ENCODE measurements at places on chromosomes 7 and 10.

DNA sequence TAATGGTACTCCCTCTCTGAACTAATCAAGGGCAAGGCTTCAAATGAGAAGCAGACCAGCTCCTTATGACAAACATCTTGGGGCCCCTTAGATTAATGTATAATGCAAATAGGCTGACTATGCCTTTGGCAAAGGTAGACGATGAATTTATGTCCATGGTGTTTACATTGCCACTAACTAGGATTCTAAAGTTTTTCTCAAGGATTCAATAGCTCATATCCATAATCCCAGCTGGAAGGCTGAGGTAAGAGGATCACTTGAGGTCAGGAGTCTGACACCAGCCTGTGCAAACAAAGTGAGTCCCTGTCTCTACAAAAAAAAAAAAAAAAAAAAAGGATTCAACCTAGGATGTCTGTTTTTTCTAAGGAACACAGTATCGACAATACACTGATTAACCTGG is 96.5 kb downstream of the ORC5 start:
- no peak for DNase-seq

- DNase-seq: no peak
Observed at GRCh38 chr7:100127866-100128636, 1.3 kb downstream of the MBLAC1 start.

GRCh38 chr10:22598478-22598877 is 115.9 kb downstream of the PIP4K2A start:
- DNase-seq: no peak

GRCh38 chr10:8026349-8027259 is 27.9 kb upstream of the GATA3 start:
- DNase-seq: no peak

GRCh38 chr7:148142660-148143248 is 447.8 kb upstream of the C7orf33 start:
- no peak for DNase-seq

GRCh38 chr7:610531-611280 is 91.1 kb upstream of the PDGFA start:
- DNase-seq: no peak

GRCh38 chr10:90642650-90643049 is 215.2 kb downstream of the HTR7 start:
- DNase-seq: no peak

DNA sequence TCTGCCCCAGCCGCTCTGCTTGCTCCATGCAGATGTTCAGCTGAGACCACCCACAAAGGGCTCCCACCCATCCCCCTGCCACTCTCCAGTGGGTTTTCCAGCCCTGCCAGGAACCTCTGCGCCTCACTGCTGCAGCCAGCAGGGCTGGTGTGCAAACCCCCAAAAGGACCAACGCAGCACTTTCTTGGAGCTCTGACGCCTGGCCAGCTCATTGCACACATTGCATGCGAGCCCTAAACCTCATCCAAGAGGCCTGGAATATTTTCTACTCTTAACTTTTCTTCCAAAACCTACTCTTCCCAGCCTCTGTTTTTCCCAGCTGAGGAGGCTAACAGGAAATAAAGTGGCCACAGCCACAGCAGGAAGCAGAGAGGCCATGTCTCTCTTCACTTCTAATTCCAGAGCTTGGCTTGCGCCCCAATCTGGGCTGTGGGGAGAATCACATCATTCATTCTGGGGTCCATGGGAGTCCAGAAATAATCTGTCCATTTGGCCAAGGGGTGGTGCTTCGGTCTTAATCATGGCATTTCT is 4.6 kb upstream of the FAM170B start:
- DNase-seq: no peak

Measured in stimulated activated CD4-positive, alpha-beta T cell treated with anti-CD3 and anti-CD28 coated beads, Interleukin-12 subunit alpha, Interleukin-12 subunit beta, amount 100 ng/mL, for 48 hours (primary cell).